ENCODE measurements at places on chromosomes 7 and 10.
A peak's percentile ranks its signal among the peaks of the same experiment; 100 is the strongest.

GRCh38 chr7:106062006-106062405 is 50.1 kb downstream of the SYPL1 start:
- DNase-seq: no peak

DNA sequence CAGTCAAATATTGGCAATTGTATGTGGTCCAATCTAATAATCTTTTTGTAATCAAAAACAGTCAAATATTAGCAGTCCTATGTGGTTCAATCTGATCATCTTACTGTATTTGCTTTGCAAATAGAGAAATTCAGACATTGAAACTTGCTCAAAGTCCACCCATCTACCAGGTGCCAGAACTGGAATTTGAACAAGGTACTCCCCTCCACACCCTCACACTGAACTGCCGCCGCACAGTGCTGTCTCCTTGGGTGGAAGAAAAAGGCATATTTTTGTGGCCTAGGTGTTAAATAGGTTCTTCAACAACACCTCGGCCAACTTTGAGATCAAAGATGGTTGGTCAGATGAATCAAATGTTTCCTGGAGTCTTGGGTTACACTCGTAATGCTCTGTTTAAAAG is 544.2 kb upstream of the GALNT17 start:
- DNase-seq: no peak

DNA sequence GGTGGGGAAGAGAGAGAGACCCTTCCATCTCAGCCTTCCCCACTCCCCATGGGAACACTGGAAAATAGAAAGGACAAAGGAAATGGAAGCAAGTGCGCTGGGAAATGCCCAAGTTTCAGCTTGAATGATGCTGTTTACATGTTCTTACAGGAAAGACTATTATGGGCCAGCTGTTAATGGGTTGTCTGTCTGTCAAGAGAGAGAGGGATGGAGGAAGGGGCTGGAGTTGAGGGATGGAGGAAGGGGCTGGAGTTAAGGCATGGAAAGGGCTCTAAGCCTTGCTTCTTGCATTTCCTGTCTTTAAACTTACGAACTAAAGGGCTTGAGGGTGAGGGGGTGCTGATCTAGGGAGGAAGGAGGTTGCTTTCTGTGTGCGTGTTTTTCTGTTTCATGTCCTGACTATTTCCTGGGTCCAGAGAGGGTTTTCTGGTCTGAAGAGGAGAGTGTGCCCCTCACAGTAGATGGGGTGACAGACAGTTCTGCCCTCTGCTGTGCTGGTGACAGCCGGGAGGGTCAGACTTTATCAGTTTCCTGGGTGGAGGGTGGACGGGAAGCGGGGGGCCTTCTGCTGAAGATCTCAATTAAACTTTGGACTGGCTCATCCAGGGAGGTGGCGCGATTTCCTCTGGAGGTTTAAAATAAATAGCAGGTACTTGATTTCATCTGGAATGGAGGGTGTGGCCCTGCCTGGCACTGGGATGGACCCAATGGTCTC is 30.5 kb downstream of the GRK5 start:
- DNase-seq: no peak

- DNase-seq: no peak
These were observed 71.7 kb downstream of the COBL start for GRCh38 chr7:51244885-51245284.

DNA sequence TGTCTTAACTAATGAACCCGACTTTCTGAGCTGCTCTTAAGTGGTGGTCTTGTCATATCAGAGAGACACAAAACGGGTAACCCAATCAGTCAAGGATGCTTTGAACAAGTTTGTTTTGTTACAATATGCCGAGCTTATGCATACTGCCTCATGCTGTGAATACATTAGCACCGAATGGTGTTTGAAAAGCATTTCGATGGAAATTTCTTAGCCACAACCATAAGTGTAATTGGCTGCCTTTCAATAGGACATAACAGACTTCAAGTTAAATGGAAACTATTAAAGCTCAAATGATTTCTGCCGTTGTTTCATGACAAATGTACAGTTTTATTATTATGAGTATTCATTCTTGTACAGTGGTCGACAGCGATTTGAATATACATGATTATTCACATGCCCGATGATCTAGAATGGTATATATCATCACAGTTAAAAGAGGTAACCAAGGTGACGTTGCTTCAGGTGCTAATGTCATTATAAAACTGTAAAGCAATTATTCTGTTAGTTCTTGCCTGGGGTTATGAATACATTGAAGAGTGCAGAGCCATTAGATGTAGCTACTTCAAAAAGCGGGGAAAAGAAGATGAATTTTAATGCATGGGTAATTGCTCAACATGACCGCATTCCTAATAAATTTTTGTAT is 118.8 kb downstream of the EBF3 start:
- peak; percentile 39 for DNase-seq

Data from NCI-H1417 treated with DMSO at 0.1 percent for 48 hours (cell line).